ENCODE measurements at places on chromosomes 7 and 10.

DNA sequence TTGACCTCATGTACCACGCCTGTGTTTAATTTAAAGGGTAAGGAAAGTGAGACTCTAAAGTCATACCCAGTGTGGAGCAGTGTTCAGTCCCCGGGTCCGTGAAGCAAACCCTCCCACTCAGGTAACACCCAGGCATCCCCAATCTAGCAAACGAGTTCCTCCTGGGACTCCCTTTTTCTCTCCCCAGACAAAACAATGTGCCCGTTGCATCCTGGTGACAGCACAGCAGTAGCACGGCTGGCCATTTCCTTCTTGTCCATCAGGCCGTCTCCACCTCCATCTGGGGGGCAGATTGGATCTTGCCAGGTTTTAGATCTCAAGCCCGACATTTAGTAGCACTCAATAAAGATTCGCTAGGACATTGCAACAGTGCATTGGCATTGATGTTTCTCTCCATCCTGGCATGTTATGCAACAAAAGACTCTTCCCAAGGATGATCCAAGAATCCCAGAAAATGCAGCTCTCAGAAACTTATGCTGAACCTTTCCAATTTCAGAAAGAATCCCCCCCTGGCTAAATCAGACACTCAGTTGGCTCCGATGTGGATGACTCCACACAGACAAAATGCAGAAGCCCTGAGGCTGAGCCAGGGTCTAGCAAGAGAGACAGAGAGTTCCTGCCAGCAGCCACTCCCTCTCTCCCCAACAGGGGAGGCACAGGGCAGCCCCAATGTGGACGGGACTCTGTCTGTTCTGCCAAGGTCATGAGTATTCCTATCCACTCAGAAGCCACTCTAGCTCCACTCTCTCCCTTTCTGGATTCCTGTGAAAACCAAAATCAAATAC, 274.5 kb upstream of the MGMT start:
- DNase-seq, result no peak

DNA sequence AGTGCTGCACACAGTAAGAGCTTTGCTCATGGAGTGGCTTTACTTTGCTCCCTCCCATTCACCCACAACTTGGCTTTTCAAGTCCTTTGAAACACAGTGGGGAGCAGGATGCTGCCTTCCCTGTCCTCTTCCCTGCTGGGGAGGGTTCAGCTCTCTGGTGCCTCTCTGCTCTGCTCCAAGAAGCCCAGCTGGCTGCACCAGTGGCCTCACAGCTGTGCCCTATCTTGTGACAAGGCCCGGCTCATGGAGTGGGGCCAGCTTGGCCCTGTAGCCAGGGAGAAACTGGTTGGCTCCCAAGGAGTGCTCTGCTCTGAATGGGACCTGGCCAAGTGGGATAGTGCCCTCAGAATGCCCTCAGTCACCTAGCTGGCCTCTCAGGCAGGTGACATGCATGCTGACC, 212.3 kb upstream of the ZMIZ1 start:
- DNase-seq, result no peak

- DNase-seq, result no peak
Measured at GRCh38 chr10:29386342-29386999, 97.6 kb downstream of the LYZL1 start.

DNA sequence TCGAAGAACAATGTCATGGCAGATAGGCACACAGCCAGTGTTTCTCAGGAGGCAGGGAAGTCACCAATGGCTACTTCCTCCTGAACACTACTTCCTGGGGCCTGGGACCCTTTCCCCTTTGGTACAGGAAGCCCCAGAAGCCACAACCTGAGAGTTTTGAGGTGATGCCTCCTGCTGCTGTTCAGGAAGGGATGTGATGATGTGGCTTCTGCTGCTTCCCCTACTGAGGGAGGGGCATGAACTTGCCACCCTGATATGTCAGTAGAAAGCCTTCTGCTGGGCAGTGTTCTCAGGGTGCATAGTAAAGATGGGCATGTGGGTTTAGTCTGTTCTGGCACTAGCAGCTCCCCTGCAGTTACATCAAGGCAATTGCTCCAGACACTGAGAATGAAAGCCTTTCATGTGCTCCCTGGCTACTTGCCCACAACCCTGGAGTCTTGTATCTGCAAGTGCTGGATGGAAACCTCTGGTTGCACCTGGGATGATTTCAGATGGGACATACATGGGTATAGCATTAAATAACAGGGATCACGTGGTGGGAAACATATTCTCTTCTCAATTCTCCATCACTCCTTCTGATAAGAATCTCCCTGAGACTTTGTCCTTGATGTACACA, 69.3 kb downstream of the ADRA2A start:
- no peak for DNase-seq

DNA sequence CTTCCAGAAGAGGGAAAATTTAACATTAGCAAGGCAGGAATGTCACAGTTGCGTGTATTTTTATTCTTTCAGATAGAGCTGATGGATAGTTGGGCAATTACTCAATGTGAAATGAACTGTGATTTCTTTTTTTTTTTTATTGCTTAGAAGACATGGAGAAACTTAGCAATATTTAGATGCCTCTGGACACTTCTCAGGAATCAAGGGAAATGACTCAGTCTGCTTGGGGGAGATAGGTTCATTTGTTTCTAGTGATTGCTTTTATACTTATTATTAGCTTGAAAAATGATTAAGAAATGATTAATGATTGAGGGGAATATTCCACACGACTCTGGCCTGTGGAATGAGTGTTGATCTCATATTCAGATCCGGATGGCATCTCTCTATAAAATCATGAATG, 33.1 kb upstream of the TBX20 start:
- no peak for DNase-seq

DNA sequence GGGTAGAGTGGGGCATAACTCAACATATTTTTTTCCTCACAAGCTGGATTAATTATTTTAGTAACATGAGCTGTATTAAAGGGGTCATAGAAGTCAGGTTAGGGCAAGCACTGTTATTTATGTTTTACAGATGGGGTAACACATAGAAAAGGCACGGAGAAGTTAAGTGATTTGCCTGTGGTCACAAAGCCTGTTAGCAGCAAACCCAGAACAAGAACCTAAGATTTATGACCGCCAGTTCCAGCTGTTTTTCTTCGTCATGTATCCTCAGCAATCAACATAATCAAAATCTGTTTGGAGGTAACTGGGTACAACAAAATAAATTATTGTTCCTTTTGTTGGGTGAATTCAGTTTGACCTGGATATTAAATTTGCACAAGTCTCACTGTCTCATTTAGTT, 57.2 kb upstream of the BET1 start:
- DNase-seq, result no peak

- DNase-seq, result no peak
Measured at GRCh38 chr10:126301701-126302475, 86.4 kb downstream of the ADAM12 start.

DNA sequence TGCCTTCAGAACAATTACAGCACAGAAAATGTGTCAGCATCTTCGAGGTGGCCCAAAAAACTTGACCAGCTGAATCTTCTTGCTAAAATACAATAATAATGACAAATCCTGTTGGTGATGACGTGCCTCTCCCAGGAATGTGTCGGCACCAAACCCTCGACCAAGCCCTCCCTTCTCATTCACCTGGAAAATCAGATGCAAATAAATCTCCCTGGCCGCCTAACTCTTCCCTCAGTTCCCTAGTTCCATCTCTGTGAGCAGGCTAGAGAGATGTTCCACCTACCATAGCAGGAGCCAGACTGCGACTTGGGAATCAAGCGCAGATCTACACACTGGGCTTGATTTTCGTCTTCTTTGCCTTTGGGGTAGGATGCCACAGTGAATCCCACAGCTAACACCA, 4.1 kb downstream of the PRSS1 start:
- DNase-seq, result no peak

DNA sequence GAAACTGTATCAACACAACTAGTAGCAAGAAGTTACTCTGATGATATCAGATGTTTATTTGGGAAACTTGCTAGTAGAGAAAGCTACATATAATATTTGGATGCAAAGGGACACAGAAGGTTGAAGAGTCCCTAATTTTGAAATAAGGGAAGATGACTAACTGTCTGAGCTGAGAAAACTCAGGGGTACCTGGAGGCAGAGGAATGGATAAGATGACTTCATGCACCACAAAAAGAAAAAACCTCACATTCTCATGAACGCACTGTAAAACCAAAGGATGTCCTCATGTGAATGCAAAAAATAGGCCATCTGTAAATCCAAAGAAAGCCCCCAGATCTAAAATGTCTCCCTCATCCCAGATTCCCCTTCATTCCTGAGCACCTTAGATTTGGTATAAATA, 29.3 kb downstream of the PRSS2 start:
- DNase-seq, result no peak

DNA sequence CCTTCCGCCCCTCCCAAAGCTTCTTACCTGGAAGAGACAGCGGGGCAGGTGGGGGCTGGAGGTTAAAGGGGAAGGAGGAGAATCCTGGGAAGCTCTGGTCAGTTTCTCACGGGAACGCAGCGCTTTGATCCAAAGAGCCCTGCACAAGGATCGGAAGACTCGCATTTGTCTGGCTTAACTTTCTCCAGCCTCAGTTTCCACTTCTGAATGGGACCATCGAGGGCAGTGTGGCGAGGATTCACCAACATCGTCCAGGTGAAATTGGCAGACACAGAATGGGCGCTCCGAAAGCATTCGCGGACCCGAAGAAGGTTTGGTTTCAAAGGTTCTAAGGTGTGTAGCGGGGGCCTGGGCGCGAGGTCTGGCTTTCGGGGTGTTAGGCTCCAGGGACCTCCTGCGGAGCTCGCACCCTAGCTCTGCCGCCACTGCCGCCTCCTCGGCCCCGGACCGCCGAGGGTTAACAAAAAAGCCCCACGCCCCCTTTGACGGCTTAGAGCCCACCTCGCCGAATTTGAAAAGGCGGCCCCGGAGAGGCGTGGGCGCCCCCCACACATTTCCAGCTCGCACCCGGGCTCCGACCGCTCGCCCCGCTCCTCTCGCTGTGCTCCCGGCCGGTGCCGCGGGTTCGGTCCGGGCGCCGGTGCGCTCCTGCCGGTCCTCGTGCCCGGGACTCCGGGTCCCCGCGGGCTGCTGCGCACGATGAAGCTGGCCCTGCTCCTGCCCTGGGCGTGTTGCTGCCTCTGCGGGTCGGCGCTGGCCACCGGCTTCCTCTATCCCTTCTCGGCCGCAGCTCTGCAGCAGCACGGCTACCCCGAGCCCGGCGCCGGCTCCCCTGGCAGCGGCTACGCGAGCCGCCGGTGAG, at the start of gene COL26A1:
Gene COL26A1, plus strand, starts transcription at position 542 of the 862 bp plus-strand sequence. Its CDS starts 158 bp downstream, at position 700.
- no peak for DNase-seq

GRCh38 chr10:101096378-101096777, 34.6 kb downstream of the KAZALD1 start:
- no peak for DNase-seq

GRCh38 chr10:7492660-7493046, 81.8 kb upstream of the SFMBT2 start:
- no peak for DNase-seq

- DNase-seq, result no peak
Measured at GRCh38 chr10:15315286-15315685, 55.8 kb downstream of the FAM171A1 start.

DNA sequence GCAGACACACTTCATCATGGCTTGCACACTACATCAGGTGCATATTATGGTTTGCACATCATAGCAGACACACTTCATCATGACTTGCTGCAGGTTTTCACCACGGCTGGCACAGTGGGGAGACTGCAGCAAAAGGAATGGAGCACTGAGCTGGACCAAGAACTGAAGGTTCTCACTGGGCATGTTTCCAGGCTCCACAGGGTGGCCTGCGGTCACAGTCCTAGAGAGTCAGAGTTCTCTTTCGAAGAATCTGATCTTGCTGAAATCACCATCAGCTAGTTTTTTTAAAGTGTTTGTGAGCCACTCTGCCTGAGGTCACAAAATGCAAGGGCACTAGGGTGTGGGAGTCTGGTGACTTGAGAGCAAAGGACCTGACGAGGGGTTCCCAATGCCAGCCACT, 140.4 kb upstream of the NPY start:
- DNase-seq, result no peak

GRCh38 chr10:69884686-69885085, 83.0 kb downstream of the COL13A1 start:
- DNase-seq, result no peak

GRCh38 chr7:18145160-18145559, 117.5 kb upstream of the PRPS1L1 start:
- no peak for DNase-seq

Measured in T follicular helper cell (primary cell).